Large intestine (tissue), 12 donors: ENCODE measurements at places on chromosomes 12 and 14.

DNA sequence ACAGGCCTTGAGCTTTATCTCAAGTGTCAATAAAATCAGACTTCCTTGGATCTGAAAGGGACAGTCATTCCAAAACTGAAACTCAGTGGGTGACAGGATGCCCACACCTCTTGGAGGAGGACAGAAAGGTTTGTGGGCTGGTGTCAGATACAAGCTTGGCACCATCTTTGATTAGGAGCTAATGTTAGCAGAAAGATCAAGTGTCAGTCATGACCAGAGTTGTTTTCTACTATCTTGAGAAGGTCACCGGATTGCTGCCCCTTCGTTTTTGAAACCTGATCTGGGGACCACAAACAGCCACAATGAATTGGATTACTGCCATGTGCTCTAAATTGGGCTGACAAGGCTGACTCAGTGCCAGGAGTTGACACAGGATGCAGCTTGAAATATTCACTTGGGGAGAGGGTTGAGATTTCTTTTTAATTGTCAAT is 88.3 kb downstream of the OTOGL start:
- peak; percentile 6 for DNase-seq

GRCh38 chr14:104235686-104236085 is 97.3 kb downstream of the KIF26A start:
- no peak for DNase-seq

DNA sequence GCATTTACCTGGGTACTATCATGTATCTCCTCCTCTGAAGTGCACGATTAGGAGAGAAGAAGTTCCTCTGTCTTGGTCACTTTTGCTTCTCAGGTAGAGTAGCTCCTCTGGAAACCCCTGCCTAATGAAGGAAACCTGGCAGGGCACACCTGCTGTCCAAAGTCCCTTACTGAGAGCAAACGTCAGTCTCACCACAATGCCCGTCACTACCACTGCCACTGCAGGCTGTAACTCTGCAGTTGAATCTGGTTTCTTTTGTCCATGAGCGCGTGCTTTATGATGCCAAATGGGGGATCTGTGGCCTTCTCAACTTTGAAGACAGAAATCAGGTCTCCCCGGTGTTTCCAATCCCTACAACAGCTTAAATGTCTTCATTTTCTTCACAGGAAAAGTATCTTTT is 1068.6 kb downstream of the BCL11B start:
- peak; percentile 7 for DNase-seq

GRCh38 chr14:81464253-81465002 is 64.3 kb upstream of the STON2 start:
- peak; percentile 63 for DNase-seq

- peak; percentile 40 for DNase-seq
Measured at GRCh38 chr12:27554421-27555186, 30.6 kb downstream of the PPFIBP1 start.

DNA sequence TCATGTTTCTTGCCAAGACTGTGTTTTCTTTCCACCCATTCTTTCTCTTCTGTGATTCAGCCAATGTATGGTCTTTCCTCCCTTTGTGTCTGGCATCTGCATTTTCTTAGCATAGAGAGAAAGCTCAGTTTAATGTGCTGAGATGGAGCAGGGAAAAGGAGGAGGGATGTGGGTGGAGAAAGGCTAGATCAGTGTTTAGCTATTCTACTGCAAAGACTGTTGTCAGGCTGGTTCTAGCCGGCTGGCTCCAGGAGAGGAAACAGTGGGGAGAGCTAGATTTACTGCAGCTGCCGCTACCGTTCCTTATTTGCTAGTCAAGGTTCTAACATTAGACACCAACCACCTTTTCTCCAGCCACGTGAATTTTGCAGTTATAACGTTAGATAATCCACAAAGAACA is 5.2 kb upstream of the RIMKLB start:
- peak; percentile 70 for DNase-seq

GRCh38 chr14:94404561-94404960 is 16.2 kb upstream of the SERPINA1 start:
- DNase-seq: no peak

DNA sequence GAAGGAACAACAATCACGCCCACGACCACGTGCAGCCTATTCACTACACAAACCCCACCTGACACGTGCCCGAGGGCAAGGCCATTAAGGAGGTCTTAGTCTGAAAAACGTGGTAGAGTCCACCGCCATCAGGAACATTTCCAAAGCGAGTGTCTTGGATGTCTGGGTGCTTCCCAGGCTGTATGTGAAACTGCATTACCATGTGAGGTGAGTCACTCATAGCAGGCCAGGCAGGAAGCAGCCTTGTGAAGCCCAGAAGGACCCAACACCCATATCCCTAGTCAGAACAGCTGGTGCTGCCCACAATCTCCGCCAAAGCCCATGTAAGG is 3.3 kb upstream of the KRT79 start:
- no peak for DNase-seq

- DNase-seq: peak; percentile 66
Measured at GRCh38 chr12:16150276-16150675, 127.2 kb downstream of the SLC15A5 start.
